Heart right ventricle (tissue), 16 donors: ENCODE measurements at places on chromosomes 12 and 14. TPM values are rescaled to one million over a fixed set of nuclear protein-coding genes. Genes with fewer than 3 reads are reported as not detected.

DNA sequence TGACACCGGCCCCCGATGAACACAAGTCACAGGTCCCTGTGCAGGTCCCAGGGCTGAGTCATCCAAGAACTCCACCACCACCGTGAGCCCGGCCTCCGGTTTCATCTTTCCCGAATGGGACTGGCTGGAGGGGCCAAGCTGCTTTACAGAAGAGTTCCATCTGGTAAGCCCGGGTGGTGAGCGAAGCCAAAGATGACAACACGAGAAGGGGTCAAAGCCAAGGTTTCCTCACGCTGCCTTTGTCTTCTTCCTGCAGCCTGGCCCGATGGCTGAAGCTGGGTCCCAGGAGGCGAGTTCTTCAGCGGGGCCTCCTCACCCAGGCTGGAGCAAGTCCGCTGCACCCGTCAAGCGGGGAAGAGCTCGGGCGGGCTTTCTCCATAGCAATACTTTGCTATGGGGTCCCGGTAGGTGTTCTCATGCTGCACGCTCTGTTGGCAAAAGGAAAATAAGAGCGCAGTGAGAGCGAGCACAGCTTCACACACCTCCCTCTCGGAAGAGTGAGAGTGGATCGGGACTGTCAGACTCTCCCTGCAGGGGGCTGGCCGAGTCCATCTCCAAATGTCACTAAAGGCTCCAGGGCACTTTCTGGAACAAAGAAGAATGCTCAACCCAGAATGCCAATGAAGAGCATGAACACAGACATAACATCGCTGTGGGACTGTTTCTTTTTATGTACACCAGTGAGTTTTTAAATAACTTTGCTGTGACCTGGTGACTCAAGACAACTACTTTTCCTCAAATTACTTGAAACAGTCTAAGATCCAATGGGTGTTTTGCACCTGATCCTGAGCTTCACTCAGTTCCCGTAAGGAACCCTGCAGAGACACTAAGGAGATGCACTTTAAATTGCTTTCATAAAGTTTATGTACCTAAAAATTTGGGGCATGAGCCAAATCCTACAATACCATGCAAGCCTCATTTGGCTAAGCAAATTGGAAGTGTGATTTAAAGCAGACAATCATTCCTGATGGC, 20.1 kb downstream of the SPRING1 start:
- DNase-seq, result peak; percentile 55

GRCh38 chr12:28108599-28108998, 81.7 kb upstream of the CCDC91 start:
- DNase-seq, result no peak

Gene FOXN4
- total RNA-seq, result not detected

GRCh38 chr12:110134691-110135411, 10.7 kb downstream of the IFT81 start:
- no peak for DNase-seq

DNA sequence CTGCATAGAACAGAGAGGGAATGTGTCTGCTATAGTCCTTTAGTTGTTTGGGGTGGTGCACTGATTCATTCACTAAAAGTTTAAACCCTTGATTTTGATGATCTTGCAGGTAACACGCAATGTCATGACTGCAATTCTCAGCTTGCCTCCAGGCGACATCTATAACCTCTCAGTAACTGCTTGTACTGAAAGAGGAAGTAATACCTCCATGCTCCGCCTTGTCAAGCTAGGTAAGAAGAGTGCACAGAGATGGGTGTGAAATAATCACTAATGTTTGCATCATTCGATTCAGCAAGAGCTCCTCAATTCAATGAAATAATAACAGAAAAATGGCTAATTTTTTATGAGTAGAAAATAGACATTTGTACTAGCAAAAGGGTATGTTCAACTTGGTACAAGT, 203.7 kb downstream of the PTPRO start:
- no peak for DNase-seq

GRCh38 chr12:92185052-92185451, 39.4 kb upstream of the BTG1 start:
- DNase-seq, result no peak

Gene SMIM41
- not detected for total RNA-seq

DNA sequence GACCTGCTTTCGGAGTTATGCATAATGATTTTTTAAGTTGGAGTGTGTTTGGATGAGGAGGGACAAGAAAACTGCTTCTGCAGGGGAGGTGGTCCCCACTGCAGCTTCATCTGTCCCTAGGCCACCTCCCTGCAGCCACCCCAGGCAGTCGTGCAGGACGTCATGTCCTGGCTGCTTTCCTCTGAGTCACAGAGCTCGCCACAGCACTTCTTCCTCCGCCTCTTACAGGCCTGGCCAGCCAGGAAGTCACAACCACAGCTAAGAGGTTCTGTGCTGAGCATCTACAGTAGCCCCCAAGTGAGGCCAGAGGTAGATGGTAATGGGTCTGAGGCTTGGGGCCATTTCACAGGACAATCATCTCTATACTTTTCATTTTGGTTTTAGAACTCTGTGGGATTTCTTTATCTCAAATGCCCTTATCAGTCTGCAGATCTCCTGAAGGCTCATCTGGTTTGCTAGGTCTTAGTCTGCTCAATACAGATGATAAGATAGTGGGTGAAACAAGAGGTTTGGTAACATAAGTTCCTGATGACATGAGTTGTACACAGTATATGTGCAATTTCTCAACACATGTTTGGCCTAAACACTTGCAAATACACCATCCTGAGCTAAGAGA, 106.4 kb downstream of the ARF6 start:
- DNase-seq, result peak; percentile 70

Gene SRRM4
- total RNA-seq, result 0.15 TPM

DNA sequence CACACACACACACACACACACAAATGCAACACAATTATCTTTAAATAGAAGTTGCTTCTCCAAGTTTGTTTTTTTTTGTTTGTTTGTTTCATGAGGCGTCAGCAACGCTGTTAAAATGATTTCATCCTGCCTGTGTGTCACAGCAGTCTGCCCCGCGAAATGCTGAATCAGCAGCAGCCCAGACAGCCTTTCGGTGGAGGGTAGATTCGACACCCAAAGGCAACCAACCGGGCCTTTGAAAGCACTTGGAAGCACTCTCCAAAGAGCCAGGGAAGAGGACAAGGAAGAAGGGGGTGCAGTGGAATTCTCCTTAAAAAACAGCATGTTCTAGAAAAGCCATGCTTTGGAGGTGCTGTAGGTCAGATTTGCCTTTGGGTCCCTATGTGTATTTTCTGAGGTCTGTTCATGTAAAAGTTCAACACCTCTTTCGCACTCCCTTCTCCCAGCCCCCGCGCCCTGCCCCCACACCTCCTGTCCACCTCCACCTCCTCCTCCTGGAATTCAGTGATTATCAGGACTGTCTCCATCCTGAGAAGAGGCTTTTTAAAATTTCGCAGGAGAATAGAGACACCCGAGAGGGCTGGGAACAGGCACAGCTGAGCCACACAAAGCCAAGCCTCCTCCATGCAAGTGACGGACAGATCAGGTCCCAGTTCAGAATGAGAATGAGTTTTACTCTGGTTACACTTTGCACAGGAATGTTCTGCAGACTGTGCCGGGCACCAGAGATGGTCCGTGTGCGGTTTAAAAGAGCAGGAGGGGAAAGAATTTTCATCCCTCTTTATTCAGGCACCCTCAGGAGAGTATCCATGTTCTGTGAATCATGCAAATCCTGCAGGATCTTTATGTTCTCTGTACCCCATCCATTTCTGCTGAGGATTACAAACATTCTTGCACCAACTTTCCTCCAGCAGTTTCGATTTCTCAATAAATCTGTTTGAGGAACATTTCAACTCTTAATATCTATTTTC, 177.9 kb downstream of the ETV6 start:
- no peak for DNase-seq

DNA sequence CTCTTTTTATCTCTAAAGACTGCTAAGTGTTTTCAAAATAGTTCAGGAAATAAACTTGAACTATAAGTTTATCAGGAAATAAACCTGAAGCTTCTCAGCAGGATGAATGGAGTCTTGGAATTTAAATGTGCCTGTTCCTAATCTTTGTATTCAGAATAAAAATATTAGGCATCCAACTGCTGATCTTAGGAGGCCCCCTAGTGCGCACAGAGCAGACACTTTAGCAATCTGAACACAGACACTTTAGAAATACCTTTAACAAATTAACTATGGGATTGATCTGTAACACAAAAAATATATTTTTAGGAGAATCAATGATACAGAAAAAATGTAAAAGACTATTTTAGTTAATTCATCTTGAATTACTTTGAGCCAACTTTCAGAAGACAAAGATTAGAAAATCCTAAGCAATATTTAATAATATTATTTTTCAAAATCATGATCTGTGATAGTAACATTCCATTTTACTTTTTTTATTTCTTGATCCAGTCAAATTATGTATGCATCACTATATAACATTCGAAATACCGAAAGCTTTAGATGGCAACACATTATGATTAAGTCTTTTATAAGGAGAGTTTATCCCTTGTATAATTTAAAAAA, 80.9 kb downstream of the SLC41A2 start:
- peak; percentile 23 for DNase-seq

DNA sequence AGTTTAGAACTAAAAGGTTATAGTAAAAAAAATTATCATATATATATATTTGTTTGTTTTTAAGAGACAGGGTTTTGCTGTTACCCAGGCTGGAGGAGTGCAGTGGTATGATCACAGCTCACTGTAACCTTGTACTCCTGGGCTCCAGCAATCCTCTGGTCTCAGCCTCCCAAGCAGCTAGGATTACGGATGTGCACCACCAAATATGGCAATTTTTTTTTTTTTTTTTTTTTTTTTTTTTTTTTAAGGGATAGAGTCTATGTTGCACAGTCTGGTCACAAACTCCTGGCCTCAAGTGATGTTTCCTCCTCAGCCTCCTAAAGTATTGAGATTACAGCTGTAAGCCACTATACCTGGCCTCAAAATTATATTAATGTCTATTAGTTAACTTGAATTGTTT, 48.7 kb downstream of the PAPLN start:
- DNase-seq, result no peak

DNA sequence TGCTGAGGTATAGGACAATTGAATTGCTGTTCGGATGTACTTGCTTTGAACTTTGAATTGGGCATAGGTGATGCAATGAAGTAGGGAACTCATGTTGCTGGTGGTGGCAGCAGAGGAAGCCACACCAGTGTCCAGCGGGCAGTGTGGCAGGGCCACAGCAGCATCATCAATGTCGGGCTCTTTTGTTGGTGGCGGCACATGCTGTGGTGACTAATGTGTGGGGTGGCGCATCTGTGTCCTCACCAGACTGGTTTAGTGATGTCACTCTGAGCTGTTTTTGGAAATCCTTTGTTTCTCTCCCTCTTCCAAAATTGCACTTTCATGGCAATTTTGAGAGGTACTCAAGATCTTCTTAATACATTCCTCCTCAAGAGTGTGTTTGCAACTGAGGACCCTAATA, 187.6 kb downstream of the ETNK1 start:
- DNase-seq, result no peak

Gene MMP17
- 0.28 TPM for total RNA-seq

- no peak for DNase-seq
Observed at GRCh38 chr14:72543341-72543740, 350.6 kb downstream of the DPF3 start.

DNA sequence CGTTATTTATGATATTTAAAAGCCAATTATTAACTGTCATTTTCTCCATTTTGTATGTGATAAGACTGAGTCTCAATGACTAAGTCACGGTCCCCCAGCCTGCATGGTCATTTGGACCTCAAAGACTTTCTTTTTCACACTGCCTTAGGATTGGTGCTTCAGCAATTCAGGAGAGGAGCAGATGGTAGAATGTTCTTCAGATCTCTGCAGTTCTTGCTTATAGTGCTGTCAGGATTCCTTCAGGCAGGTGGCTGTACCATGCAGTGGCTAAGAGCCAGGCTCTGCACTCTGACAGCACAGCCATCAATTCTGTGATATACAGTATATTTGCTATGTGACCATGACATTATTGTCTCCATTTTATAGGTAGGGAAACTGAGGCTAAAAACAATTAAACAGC, 18.7 kb downstream of the SSPN start:
- DNase-seq, result no peak

DNA sequence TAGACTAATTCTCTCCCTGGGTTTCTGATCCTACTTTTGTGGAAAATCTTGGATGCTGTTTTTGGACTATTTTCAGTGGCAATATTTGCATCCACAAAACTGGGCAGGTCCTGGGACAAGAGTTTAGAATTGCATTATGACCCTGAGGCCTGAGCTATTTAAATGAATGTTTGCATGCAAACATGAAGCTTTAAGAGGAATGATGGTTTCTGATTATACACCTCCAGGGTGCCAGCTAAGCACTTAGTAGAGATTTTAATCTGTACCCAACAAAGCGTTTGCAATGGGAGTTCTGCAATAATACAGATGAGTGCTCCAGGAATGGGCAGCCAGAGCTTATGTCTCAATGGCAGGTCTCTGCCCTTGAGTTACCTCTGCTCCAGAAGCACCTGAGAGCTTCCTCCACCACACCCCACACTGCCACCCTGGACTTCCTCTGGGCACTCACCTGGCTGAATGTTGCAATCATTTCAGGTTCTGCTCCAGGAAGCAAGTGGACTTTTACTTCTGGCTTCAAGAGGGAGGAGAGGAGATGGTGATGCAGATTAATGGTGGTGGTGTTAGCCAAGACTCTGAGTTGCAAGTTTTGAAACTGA, 6.0 kb upstream of the SPTLC2 start:
- DNase-seq, result no peak

DNA sequence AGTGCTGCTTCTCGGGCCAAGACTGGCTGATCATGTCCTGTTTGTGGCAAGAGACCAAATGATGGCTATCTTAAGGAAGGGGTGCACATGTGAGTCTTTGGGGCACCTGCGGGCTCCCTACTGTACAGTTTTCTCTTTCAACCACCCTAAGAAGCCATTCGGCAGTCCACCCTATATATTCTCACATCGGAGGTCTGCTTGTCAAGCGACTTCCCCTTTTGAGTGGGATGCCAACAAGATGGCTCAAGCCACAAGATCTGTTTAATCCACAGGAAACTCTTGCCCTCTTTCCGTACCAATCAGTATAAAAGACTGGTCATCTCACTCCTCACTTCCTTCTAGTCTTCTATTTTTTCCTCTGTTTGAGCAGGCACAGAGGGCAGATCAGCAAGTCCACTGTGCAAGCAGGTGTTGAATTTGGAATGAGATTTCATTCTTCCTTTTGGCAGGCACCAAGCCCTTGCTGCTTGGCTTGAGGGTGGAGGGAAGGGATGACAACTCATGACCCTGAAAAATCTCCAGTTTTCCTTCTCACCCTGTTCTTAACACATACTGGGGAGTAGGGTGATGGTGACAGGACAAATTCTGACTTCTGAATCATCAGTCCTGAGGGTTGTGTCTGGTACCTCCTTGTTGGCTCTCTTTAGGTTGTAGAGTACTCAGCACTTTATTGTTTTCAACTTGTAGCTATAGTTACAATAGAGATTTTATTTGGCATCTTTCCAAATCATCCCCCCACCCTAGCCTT, 17.6 kb downstream of the LACRT start:
- DNase-seq, result no peak

Gene COCH
- total RNA-seq, result 1.6 TPM
